ENCODE measurements at places on chromosomes 7 and 10. TPM values are rescaled to one million over a fixed set of nuclear protein-coding genes. Genes with fewer than 3 reads are reported as not detected.

FXYD4 gene
- not detected for total RNA-seq

PTF1A gene
- total RNA-seq, result not detected

TUBAL3 gene
- total RNA-seq, result 0.34 TPM

LIPJ gene
- 0.08 TPM for total RNA-seq

GPAM gene
- 6.2 TPM for total RNA-seq

FAM131B gene
- total RNA-seq, result 0.98 TPM

CELF2 gene
- 107 TPM for total RNA-seq

GRCh38 chr10:71562181-71562580 is 157.4 kb downstream of the C10orf105 start:
- H3K27ac ChIP-seq, result no peak overlapping the region
- no peak overlapping the region for H3K4me3 ChIP-seq
- DNase-seq, result no peak
- H3K36me3 ChIP-seq, result no peaks in the 10 kb centered on the region
- no peaks in the 10 kb centered on the region for H3K27me3 ChIP-seq

DNA sequence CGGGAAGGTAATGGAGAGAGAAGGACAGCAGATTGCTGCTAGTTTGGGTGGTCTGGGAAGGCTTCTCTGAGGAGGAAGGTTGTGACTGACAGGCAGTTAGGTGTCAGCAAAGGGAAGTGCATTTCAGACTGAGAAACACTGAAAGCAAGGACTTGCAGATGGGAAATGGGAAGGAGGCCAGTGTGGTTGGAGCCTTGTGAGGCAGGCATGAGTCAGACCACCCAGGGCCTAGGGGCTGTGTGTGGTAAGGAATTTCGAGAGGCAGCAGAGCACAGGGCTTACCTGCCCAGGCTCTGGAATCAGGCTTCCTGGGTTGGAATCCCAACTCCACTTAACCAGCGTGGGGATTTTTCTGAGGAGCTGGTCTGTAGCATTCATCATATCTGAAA is 53.5 kb downstream of the NRF1 start:
- H3K4me3 ChIP-seq, result no peak overlapping the region
- H3K27ac ChIP-seq, result no peak overlapping the region
- H3K36me3 ChIP-seq, result no peaks in the 10 kb centered on the region
- H3K27me3 ChIP-seq, result no peaks in the 10 kb centered on the region
- peaks cover 5% of the 10 kb centered on the region for H3K4me1 ChIP-seq

GRCh38 chr7:111657018-111657417 is 94.7 kb upstream of the IMMP2L start:
- H3K27me3 ChIP-seq, result no peaks in the 10 kb centered on the region
- H3K27ac ChIP-seq, result no peak overlapping the region
- no peak for DNase-seq

- H3K27ac ChIP-seq, result no peak overlapping the region
- H3K4me3 ChIP-seq, result no peak overlapping the region
- no peaks in the 10 kb centered on the region for H3K4me1 ChIP-seq
Observed at GRCh38 chr10:97582169-97582568, 2.0 kb upstream of the HOGA1 start.

GRCh38 chr10:110324201-110324804 is 19.6 kb upstream of the SMNDC1 start:
- no peaks in the 10 kb centered on the region for H3K4me1 ChIP-seq
- no peak for DNase-seq
- H3K27ac ChIP-seq, result no peak overlapping the region

GRCh38 chr10:101111547-101111946 is 19.6 kb upstream of the TLX1 start:
- no peak overlapping the region for H3K4me3 ChIP-seq
- no peaks in the 10 kb centered on the region for H3K27me3 ChIP-seq
- no peak overlapping the region for H3K27ac ChIP-seq
- DNase-seq, result no peak
- no peaks in the 10 kb centered on the region for H3K36me3 ChIP-seq

DNA sequence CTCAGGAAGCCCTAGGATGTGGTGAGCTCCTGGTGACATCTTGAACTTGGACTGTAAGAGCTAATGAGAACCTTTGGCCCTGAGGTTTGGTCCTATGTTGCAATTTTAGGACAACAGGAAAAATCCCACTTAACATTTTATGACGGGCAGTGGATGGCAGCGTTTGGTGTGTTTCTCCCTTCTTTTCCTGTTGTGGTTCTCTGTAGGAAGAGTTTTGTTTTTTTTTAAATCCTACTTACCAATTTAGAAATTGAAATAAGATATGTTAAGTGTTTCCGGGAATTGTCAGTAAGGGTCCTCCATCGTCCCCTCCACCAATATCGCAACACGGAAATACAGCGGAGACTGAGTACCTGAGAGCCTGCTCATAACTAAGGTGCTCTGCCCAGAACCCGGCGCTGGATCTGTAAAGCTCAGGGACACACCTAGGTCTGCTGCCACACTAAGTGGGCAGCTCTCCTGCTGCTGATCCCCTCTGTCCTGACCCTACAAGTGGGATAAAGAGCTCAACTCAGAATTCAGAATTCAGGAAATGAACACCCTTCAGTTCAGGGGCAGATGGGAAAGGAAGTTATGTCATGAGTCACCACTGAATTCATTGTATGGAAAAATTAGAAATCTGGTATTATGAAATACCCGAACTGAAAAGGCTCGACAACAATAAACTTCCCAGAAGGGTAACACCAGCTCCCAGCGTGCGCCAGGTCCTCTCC is 9.1 kb upstream of the PROSER2 start:
- H3K36me3 ChIP-seq, result no peaks in the 10 kb centered on the region
- no peak for DNase-seq
- H3K27me3 ChIP-seq, result no peaks in the 10 kb centered on the region
- no peaks in the 10 kb centered on the region for H3K4me1 ChIP-seq

DNA sequence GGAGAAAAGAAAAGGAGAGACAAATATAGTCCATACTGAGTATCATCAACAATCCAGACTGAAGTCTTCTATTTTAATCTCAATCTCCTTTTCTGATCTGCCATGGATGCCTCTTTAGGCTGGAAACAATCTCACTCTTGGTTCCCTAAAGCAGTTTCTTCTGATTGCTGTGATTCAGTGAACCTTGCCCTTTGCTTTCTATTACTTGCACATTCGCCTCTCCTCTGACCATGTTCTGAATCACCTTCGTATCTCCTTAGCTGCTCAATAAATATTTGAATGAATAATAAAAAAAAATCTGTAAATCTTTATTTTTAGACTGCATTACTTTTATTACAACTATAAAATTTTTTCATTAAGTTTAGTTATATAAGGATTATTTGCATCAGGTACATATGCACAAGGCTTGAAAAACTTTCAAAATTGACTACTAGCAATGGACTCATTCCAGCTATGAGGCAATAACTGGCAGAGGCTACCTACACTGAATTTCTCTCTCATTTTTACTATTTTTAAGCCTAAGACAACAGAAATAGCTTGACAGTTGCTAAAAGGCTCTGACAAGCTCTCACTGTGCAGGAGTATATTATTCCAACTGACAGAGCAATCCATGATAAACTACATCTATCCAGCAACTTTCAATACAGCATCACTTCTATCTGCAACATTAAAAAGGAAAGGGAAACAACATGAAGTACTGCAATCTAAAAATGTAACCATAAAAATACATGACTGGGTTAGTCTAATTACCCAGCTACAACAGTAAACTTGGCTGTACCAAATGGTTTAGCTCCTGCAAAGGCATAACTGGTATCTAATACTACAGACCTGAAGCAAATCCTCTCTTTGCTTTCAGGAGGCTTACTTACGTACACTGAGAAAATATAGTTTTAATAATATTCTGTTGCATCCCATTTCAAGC is 25.6 kb downstream of the TM9SF3 start:
- DNase-seq, result no peak
- no peaks in the 10 kb centered on the region for H3K4me1 ChIP-seq

- H3K27me3 ChIP-seq, result no peaks in the 10 kb centered on the region
- no peaks in the 10 kb centered on the region for H3K36me3 ChIP-seq
Observed at GRCh38 chr10:96222441-96222840, 48.9 kb downstream of the BLNK start.

GRCh38 chr10:47378606-47379444 is 5.3 kb downstream of the ZNF488 start:
- H3K36me3 ChIP-seq, result no peaks in the 10 kb centered on the region
- no peak for DNase-seq
- no peak overlapping the region for H3K27ac ChIP-seq
- no peak overlapping the region for H3K4me3 ChIP-seq
- H3K27me3 ChIP-seq, result no peaks in the 10 kb centered on the region

GRCh38 chr10:63388421-63389031 is 77.3 kb downstream of the JMJD1C start:
- no peaks in the 10 kb centered on the region for H3K27me3 ChIP-seq
- H3K4me3 ChIP-seq, result no peak overlapping the region
- no peaks in the 10 kb centered on the region for H3K36me3 ChIP-seq
- DNase-seq, result no peak

- no peak for DNase-seq
- H3K36me3 ChIP-seq, result no peaks in the 10 kb centered on the region
- H3K4me1 ChIP-seq, result no peaks in the 10 kb centered on the region
- no peak overlapping the region for H3K27ac ChIP-seq
- H3K4me3 ChIP-seq, result no peak overlapping the region
- no peaks in the 10 kb centered on the region for H3K27me3 ChIP-seq
Observed at GRCh38 chr7:147859033-147859432, 731.5 kb upstream of the C7orf33 start.

- H3K27me3 ChIP-seq, result no peaks in the 10 kb centered on the region
- no peak for DNase-seq
- H3K4me1 ChIP-seq, result peaks cover 37% of the 10 kb centered on the region
- no peaks in the 10 kb centered on the region for H3K36me3 ChIP-seq
Observed at GRCh38 chr7:43650457-43651052, 67.6 kb downstream of the STK17A start.

- H3K4me1 ChIP-seq, result no peaks in the 10 kb centered on the region
- no peak overlapping the region for H3K4me3 ChIP-seq
Observed at GRCh38 chr10:129769381-129770116, 194.5 kb downstream of the EBF3 start.

- no peaks in the 10 kb centered on the region for H3K27me3 ChIP-seq
- no peaks in the 10 kb centered on the region for H3K36me3 ChIP-seq
- no peaks in the 10 kb centered on the region for H3K4me1 ChIP-seq
- no peak overlapping the region for H3K4me3 ChIP-seq
- DNase-seq, result no peak
Observed at GRCh38 chr7:152173372-152174070, 148.0 kb downstream of the GALNT11 start.

- H3K36me3 ChIP-seq, result no peaks in the 10 kb centered on the region
- no peak for DNase-seq
Observed at GRCh38 chr7:5229451-5230264, 39.6 kb downstream of the WIPI2 start.

GRCh38 chr7:11127988-11128387 is 154.3 kb downstream of the PHF14 start:
- no peaks in the 10 kb centered on the region for H3K36me3 ChIP-seq
- H3K4me3 ChIP-seq, result no peak overlapping the region
- H3K27ac ChIP-seq, result no peak overlapping the region
- H3K4me1 ChIP-seq, result no peaks in the 10 kb centered on the region
- no peak for DNase-seq

GRCh38 chr7:7861211-7861633 is 107.4 kb upstream of the GLCCI1 start:
- no peaks in the 10 kb centered on the region for H3K36me3 ChIP-seq
- no peaks in the 10 kb centered on the region for H3K27me3 ChIP-seq
- H3K4me1 ChIP-seq, result peaks cover 1% of the 10 kb centered on the region

All from ovary (tissue), 10 donors.